NCI-H748 treated with DMSO at 0.1 percent for 48 hours (cell line): ENCODE measurements at places on chromosomes 4 and X.

DNA sequence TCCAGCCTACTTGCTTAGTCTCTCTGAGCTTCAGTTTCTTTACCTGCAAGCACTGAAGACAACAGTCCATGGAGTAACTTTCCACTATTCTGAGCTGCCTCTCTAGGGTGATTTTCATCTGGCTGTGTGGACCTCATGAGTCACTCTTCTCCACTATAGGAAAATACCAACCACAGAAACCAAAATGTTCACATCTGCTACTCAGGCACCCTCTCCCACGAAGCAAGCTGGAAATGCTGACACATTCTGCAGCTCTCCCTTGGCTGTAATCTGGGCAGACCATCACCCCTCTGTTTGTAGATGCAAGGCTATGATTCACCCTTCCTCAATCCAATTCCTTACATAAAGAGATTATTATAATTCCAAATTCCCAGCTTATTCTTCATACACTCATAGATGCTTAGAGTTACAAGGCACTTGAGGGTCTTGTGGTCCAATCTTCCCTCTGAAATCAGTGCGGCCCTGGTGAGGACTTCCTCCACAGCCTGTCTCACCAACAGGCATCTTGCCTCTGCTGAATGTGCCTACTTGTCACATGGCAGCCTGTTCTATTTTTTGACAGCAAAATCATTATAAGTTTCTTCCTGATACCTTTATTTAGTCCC, 97.0 kb upstream of the LNX1 start:
- DNase-seq, result no peak

GRCh38 chr4:185880571-185880970, 68.6 kb upstream of the SORBS2 start:
- peak; percentile 9 for DNase-seq

- DNase-seq, result no peak
These were observed 46.4 kb downstream of the SH2D1A start for GRCh38 chrX:124392794-124393193.

- no peak for DNase-seq
These were observed 4.2 kb upstream of the CFP start for GRCh38 chrX:47633689-47634590.

DNA sequence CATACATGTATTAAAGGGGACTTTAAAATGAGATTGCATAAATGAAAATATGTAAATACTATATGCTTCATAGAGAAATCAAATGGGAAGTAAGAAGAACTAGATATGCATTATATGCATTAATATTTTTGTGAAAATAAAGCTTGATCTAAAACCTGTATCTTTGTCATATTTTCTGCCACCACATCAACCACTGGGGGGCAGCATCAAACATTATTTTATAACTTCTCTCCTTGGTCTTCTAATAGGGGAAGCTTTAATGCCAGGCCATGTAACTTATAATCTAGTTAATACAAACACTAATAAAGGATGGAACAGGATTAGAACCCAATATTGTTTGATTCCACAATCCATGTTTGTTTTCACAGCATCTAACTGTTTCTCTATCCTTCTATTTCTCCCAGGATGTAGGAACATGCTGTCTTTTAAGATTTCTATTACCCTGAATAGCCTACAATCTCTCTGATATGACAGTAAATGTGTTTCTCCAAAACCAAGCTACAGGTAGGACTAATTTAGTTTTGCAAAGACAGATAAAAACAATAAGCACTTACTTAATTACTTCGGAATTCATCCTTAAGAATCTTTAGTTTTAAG, 10.0 kb downstream of the QRFPR start:
- DNase-seq, result no peak

- no peak for DNase-seq
These were observed 27.2 kb downstream of the MFAP3L start for GRCh38 chr4:169998981-169999380.

GRCh38 chr4:114312338-114312737, 286.3 kb upstream of the UGT8 start:
- no peak for DNase-seq

GRCh38 chr4:921830-922331, 10.2 kb downstream of the GAK start:
- no peak for DNase-seq

DNA sequence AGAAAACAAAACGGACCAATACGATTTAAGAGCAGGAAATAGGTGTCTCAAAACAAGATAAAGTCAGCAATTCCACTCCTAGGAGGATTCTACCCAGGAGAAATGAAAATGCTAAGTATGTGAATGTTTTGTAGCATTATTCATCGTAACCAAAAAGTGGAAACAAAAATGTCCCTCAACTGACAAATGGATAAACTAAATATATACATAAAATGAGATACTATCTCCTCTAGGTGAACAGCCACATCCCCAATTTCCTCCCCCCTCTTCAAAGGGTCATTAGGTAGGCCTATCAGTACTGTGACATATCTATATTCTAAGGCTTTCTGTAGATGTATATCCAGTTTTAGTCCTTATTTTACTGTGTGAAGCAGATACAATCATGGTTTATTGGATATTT, 18.0 kb downstream of the DDX3X start:
- DNase-seq, result no peak

- DNase-seq, result no peak
These were observed 61.5 kb upstream of the RAPGEF2 start for GRCh38 chr4:159041054-159042034.

DNA sequence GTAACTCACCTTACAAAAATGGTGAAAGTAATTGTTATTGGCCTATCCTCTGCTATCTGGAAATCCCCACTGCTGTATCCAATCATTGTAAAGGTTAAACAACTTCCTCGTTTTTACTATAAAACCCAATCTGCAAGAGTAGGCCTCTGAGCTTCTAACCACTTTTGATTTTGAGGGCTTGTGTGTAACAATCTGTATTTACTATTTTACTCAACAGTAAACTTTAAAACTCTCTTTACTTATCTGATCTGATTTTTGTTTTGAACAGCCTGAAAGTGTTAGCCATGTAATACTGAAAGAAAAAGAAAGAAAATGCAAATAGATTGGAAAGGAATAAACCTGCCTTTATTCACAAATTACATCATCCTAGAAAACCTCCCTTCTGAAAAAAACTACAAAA, 63.1 kb downstream of the SLC10A7 start:
- no peak for DNase-seq

DNA sequence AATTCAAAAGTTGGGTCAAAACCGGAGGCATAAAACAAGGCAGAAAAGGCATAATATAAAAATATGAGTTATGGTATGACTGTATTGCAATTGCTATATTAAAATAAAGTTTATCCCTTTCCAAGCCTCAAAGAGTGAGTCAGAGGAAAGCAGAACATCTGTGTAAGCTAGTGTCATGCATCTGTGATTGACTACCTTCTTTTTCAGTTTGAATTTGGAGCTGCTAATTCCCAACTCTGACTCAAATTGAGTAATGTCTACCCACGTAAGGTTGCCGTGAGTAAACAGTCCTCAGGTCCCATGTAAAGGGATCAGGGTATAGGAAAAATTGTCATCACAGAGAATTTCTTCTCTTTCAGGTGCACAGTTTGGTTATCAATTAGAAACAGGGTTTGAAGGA, 6.5 kb upstream of the SLITRK4 start:
- DNase-seq, result no peak

- no peak for DNase-seq
These were observed 706 bp downstream of the DUSP9 start for GRCh38 chrX:153647461-153648357.

DNA sequence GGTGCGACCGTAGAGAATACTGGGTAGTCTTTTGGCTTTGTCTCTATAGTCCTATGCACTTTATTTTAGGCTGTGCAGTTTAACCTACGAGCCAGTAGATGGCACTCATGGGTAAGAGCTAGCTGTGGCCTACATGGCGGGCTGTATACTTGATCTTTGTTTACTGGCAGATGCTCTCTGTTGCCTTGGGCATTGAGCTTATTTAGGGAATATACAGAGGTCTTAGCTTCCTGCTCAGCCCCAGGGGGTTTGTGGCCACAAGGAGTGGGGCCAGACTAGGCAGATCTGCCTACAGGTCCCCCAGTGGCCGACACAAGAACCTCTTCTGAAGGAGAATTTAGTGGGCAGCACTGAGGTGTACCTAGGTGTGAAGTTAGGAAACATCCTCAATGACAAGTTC, 227.6 kb upstream of the HDX start:
- peak; percentile 32 for DNase-seq

GRCh38 chr4:54231419-54231767, 2.3 kb downstream of the PDGFRA start:
- DNase-seq, result no peak

GRCh38 chr4:141711211-141711610, 74.8 kb downstream of the IL15 start:
- no peak for DNase-seq

DNA sequence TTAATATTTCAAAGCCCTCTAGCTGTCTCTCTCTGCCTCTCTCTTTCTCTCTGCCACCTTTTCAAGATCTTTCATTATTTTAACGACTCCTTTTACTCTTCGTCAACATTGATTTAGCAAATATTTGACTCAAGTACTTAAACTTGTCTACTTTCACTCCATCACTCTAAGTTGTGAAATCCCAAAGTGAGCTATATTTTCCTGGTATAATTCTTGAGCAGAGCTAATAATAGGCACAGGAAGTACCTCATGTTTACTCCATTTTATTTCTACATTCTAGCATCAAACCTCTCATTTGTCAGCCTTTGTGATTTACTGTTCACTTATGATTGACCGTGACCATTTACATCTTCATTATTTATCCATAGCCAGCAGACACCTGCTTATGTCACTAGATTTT, 482.5 kb downstream of the RPA4 start:
- no peak for DNase-seq

- no peak for DNase-seq
These were observed 163.5 kb upstream of the GYPA start for GRCh38 chr4:144304025-144304424.

DNA sequence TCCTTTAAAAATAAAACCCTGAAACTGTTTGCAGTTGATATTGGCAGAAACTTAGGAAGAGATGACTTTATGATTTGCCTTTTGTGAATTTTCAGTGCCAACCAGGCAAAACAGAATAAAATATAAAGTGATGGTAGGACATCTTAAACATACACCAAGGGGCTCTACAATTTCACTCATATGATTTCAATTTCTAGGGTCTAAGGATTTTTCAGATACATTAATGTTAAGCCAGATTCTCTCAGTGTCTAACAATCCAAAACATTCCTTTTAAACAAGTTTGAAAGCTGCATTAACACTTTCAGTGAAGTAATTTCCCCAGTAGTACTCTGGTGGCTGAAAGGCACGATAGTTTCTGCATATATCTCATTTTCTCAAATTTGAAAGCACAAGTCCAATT, 1262.0 kb upstream of the ADGRL3 start:
- DNase-seq, result no peak

- DNase-seq, result no peak
These were observed 335.8 kb downstream of the SH3BGRL start for GRCh38 chrX:81537723-81538122.

DNA sequence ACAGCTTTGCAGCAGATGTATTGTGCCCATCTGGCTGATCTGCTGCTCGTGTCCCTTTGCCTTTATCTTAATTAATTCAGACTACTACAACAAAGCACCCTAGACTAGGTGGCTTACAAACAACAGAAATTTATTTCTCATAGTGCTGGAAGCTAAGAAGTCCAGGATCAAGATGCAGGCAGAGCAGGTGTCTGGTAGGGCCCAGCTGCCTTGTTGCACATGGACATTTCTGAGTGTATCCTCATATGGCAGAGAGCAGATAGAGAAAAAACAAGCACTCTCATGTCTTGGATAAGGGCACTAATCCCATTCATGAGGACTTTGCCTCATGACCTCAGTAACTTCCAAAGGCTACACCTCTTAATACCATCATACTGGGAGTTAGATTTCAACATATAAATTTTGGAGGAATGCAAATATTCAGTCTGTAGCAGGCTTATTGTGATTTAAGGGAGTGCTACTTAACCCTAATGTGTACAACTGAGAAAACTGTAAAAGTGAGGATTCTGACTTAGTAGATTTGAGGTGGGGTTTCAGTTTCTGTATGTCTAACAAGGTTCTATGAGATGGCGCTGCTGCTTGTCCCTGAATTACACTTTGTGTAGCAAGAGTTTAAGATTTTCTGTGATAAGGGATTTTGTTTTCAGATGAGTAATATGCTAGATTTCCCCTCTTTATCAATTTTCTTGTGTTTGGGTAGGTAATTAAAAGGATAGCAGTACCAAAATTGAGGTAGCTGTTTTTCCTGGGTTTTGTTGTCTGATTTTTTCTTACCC, 473.2 kb upstream of the TECRL start:
- no peak for DNase-seq

DNA sequence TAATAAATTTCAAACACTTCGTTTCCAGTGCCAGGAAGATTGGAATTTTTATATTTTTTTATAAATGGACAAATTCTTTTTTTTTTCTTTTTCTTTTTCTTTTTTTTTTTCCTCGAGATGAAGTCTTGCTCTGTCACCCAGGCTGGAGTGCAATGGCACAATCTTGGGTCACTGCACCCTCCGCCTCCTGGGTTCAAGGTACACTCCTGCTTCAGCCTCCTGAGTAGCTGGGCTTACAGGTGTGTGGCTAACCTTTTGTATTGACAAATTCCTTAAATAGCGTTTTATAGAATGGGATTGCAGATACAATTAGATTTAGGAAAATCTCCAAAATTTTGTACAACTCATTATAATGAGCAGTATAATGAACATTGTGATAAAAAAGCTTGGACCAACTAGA, 328.9 kb downstream of the ARHGAP24 start:
- no peak for DNase-seq

- no peak for DNase-seq
These were observed 26.2 kb upstream of the ZBTB33 start for GRCh38 chrX:120224388-120224787.

- no peak for DNase-seq
These were observed 207.7 kb upstream of the SLIT2 start for GRCh38 chr4:20043991-20044390.

DNA sequence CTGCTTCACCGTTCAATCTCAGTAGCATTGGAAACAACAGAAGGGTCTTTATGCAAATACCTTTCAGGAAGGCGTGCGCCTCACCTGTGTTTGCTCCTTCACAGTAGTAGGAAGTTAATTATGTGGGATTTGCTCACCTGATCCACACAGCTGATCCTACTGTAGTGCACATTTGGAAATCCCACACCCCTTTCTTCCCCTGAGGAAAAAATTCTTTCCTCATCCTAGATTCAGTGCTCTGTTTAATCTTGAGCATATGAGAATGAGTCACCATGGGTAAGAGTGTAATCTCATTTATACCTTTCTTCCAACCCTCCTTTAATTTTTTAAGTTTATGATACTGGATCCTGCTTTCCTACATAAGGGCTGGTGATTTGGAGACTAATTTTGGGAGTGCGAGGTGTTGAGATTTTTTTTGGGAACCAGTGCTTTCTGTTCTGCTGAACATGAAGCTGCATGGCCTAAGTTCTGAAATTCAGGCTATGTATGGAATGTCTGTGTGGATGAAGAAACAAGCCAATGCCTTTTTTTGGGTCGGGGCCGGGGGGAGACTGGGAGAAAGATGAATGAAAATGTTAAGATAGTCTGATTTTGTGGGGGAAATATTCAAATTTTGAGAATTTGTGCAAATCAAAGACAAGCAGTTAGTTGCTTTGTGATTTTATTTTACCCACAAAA, 19.0 kb downstream of the GAB1 start:
- no peak for DNase-seq

DNA sequence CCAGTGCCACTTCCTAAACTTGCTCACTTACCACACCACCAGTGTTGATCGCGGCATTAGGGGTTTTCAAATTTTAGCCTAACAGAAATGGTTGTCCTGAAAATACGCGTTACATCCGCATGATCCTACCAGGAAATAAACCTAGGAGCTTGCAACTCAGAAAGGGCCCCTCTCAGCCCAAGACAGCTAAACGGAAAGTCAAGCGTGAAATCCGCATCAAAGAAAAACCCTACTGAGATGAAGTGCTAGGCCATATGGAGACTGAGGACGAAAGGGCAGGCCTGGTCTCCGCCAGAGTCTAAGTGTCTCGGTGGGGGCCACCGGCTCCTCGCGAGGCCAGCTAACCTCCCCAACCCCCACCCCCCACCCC, 626 bp downstream of the YTHDC1 start:
- peak; percentile 3 for DNase-seq
